ENCODE measurements at places on chromosomes 3 and 15.

DNA sequence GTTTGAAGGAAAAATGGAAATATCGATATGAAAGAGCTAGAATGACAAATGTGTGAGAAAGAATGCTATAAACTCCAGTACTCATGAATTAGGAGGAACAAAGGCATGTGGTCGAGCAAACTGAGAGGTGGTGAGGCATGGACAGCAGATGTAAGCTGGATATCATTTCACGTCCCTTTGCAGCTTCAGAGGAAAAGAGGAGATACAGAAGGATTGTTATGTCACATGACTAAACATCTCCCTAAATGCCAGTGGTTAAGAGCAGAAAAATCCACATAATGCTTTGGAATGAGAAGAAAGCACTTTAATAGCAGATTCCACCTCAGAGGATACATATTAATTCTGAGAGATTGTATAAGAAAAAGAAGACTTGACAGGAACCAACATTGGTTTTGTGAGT, 248.7 kb downstream of the ZIC4 start:
- DNase-seq, result no peak

DNA sequence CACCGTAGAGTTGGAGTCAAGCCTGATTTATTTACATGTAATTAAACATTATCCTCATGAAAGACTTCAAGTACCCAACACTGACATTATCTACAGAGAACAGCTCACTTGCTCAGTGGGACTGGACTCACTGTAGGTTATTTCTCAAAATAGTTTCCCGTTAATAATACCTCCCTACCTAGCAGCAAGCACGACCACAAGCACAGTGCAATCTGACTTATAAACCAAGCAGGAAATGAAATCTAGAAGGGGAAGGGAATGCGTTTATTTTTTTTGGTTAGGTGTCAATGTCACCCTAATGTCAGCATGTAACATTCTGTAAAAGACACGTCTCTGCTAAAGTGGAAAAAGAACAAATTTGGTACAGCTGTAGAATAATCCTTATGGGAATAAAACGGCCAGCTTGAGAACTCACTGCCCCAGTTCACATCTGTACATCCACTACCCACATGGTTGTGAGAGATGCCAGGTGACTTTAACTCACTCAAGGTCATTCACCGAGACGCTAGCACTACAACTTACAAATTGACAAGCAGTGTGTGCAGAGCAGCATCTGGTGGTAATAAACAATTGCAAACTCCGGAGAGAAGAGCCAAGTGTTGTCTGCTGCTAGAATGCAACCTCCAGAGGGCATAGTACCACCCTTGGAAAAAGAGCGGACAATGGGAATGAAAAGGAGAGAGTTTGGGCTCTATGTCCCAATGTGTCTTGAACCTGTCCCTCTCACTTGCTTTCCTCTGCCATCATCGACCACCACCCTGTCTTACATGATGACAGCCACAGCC, 242.5 kb downstream of the CADPS start:
- no peak for DNase-seq

DNA sequence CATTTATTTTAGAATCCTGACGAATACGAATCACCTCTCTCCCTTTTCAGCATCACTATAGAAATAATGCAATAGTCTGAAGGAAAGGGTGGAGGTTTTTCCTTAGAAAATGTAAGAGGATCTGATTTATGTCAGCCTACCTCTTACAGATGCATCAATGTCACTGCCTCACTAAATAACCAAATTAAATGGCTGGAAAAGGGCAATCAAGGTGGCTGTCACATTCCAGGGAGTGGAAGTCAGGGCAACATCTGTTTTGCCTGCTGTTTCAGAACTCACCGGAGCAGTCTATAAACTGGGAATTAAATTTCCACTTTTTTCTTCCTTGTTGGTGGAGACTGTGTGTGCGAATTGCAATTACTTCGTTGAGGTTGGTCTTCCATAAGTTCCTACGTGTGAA, 299.3 kb upstream of the PDZRN3 start:
- DNase-seq, result no peak

DNA sequence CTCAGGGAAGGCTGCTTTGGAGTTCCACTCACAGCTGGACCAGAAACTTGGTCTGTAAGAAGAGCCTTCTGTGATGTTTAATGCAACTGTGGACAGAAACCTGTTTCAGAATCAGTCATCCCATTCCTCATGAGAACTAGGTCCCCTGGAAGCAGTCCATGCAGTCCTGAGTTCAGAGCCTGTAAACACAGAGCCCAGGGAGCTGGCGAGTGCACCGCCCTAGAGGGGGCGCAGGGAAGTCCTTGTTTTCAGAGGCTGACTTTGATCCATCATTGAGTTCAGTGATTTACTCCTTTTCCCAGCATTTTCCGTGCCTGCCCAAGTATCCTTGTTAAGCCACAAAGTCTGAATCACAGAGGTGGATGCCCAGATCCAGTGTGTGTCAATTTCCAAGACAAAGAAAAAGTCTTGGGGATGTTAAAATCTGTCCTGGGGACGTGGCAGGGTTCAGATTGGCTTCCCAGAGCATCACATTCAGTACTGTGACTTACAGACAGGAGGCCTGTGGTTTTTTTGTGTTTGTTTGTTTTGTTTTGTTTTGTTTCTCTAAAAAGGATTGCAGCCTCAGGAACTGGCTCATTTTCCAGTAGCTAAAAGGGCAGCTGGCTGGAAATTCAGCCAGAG, 9.8 kb upstream of the TXNRD3 start:
- no peak for DNase-seq

DNA sequence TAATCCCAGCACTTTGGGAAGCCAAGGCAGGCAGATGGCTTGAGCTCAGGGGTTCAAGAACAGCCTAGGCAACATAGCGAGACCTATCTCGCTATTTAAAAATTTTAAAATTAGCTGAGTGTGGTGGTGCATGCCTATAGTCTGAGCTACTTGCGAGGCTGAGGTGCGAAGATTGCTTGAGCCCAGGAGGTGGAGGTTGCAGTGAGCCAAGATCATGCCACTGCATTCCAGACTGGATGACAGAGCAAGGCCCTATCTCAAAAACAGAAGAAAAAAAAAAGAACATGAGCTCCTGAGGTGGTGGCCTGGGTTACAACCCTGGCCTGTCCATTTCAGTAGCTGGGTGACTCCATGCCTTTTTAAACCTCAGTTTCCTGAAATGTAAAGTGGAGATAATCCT, 7.2 kb downstream of the DNASE1L3 start:
- no peak for DNase-seq

DNA sequence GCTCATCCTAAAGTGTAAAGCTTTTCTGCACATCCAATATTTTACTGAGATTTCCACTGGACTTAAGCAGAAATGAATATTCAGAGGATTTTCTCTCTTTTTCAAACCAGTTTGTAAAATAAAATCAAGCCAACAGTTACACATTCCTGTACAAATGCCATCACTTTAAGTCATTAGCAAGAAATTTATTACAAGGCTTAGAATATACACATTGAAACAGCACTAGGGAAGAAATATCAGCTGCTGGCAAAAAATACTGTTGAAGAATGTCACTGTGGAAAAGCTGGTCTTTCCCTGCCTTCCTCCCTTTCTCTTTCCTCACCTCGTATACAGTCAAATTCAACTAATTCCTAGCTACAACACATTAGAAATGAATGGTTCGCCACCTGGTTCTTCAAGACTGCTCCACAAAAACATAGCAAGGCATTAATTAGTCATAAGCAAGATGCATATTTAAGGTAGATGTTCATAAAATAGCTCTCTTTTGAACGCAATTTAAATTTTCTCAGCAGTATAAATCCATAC, 21.3 kb downstream of the PLOD2 start:
- DNase-seq, result no peak

DNA sequence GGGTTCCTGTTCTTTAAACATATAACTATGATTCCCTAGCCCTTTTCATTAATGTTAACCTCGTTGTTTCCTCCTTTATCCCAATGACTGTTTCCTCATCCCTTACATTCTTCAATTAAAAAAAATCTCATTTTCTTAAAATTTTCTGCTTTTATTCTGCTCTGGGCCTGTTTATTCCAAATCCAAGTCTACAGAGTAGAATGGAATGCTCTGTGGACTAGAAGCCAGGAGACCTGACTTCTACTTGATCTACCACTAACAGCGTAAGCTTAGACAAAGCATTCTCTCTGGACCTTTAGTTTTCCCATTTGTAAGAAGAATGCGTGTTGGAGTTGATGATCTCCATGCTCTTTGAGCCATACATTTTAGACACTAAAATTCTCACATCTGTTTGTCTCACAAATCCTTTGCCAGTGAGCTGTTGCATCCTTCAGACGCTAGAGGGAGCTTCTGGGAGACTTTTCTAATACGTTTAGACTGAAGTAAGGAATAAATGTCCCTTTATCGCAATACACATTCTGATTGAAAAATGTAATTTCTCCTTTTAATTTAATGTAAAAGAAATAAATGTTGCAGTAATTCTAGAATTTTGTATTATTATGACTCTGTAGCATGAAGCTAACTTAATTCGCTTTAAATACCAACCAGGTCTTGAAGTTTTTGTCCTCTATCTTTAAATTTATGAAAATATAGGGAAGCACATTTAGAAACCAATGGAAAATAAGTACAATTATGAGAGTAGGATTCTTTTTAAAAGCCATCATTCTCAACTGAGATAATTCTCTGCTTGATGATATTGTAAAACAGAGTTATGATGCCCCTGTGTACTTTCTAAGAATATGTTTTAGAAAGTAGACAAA, 21.7 kb upstream of the GMNC start:
- peak; percentile 46 for DNase-seq

DNA sequence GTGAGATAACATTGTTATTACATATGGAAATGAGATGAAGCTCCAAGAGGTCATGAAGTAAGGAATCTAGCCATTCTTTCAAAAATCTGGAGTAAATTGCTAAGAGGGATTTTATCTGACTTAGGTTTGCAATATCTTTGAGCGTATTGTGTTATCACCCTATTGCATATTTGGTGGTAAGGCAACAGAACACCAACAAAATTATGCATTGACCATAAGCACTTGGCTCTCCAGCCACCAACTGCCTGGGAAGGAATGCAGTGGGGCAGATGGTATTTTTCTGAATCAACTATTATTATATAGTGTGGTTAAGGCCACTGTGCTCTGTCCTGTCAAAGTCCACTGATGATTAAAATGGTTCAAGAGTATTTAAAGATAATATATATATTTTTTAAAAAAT, 287.9 kb upstream of the SEMA6D start:
- no peak for DNase-seq

GRCh38 chr3:111568911-111569310, 26.2 kb downstream of the ZBED2 start:
- DNase-seq, result no peak

GRCh38 chr3:94716326-94717018, 653.6 kb downstream of the NSUN3 start:
- DNase-seq, result no peak

DNA sequence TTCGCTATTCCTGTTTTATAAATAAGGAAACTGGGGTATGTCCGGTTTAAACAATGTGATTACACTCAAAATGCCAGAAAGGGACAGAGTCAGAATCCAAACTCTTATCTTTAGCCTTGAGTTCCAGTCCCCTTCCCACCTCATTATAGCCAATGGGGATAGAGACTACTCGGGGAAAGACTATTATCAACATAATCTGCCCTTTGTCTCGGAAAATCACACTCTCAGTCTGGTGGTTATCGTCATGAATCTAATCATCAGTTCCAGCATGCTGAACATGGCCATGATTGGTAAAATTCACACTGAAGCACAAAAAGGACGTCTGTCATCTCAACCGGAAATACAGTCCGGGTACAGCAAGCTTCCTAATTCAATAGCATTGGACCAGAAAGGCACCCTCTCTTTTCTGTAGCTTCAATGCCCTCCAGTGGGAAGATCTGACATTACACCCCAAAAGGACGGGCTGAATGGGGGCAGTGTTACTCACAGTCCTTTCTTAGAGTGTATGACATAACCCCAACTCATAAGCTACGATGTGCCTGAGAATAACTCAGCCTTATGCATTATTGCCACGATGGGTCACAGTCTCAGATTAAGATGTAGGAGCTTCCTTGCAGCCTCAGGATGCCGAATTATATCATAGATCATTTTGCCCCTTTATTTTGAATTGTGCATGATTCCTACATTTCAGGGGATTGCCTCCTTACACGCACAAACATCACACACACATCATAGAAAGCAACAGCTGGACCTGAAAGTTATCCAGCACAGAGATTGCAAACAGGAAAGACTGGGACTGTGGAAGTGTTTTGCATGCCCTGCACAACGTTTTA, 390.4 kb upstream of the LMCD1 start:
- peak; percentile 73 for DNase-seq

DNA sequence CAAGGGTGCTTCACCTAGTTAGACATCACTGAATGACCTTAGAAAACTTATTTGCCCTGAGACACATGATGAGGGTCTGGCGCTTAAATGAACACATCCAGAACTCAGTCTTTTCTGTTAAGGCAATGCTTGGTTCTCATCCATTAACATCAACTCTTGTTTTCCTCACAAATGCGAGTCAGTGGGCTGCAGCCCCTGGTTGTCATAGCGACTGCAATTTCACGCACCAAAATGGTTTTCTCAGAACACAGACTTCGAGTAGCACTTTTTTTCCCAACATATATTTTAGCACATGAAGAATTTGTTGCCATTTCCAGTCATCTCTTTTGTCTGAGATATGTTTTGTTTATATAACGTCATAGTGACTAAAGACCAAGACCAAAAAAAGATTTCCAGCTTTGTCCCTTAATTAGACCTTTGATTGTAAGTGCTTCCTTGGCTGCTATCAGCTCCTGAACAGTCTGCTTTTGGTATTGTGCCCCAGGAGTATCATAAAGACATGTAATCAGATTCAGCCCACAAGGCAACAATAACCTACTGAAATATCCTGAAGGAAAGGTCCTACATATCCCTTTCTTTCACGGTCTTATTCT, 68.5 kb downstream of the GPR176 start:
- DNase-seq, result no peak

DNA sequence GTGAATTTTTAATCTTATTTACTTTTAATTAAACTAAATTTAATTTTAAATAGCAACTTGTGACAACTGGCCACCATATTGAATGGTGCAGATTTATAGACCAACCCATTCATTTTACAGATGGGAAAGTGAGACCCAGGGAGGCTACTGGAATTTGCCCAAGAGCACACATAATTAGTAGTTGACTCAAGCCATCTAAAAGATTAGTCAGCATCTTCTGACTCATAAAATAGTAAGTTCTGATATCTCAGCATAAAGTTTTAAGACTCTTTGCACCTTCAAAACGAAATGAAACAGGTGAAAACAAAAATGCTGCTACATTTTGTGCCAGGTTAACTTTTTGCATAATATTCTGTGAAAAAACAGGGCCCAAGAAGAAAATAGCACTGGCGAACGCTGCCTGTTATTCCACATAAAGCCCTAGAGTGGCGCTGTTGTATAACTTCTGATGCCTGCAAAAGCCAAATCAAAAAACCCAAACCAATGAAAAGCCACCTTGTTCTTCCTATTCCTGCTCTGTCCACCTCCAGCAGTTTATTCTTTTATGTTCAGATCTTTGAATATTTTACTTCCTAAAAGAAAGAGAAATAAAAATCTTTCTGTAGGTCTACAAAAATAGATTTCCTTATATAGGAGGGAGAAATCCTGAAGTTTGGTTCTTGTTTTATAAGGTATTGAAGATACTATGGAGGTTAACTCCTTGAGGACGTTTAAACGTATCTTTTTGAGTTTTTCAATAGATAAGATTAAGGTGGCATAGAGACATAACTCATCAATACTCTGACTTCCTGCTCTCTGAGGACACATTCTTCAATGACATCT, 62.8 kb downstream of the OTOL1 start:
- DNase-seq, result peak; percentile 40

- DNase-seq, result no peak
These were observed 242.9 kb downstream of the WNT5A start for GRCh38 chr3:55244247-55244646.

Data from MV-4-11 (cell line).